ENCODE measurements at places on chromosomes 5 and 9.

- DNase-seq, result no peak
Measured at GRCh38 chr9:136328622-136329041, 1.3 kb downstream of the GPSM1 start.

- no peak for DNase-seq
Measured at GRCh38 chr5:110878115-110878514, 139.3 kb downstream of the SLC25A46 start.

DNA sequence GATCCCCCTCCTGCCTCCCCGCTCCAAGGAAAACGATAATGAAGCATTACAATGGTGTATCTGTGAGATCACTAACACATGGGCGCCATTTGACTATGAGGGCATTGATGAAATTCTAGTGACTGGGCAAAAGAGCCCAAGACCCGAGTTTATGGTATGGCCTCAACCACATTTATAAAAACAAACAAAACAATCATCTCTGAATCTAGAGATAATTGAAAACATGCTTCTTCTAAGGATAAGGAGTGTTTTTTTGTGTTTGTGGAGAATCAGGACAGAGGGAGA is 100.9 kb upstream of the SEMA6A start:
- DNase-seq, result no peak

- no peak for DNase-seq
Measured at GRCh38 chr5:1220831-1221230, 4.3 kb upstream of the SLC6A18 start.

- no peak for DNase-seq
Measured at GRCh38 chr5:32143617-32144377, 30.3 kb downstream of the GOLPH3 start.

GRCh38 chr5:150053713-150054392 is 32.5 kb downstream of the CSF1R start:
- no peak for DNase-seq

DNA sequence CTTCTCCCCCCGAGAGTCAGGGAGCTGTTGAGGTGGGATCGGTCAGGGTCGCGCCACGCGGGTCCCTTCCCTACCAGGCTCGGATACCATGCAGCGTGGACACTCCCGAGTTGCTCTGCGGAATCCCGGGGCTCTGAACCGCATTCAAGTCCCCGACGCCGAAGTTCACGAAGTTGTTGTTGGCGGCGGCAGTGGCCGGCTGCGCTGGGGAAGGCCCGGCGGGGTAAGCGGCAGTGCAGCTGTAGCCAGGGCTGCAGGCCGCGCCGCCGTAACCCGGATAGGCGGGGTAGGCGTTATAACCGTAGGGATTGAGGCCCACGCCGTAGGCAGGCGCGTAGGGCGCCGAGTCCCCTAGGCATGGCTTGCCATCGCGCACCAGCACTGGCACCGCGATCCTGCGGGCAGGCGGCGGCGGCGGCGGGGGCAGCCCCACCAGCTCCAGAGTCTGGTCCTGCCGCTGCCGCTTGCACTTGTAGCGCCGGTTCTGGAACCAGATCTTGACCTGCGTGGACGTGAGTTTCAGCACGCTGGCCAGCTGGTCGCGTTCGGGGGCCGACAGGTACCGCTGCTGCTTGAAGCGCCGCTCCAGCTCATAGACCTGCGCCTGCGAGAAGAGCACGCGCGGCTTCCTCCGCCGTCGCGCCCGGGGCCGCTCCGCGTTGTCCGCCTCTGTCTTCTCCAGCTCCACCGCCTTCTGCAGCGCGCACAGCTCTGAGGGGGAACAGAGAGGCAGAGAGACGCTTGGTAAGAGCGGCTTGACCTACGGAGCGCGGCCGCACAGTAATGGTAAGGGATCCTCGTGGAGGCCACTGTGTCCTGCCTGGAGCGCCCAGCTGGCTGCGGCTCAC is 2.3 kb downstream of the NKX2-5 start:
- no peak for DNase-seq

Data from activated naive CD4-positive, alpha-beta T cell treated with anti-CD3 and anti-CD28 coated beads, Interleukin-2, amount 10 ng/mL, durations not matched to agents 7 days and 5 days (primary cell).